ENCODE measurements at places on chromosomes 12 and 14. TPM values are rescaled to one million over a fixed set of nuclear protein-coding genes. Genes with fewer than 3 reads are reported as not detected.

The OR6C4 gene
- not detected for polyA plus RNA-seq

DNA sequence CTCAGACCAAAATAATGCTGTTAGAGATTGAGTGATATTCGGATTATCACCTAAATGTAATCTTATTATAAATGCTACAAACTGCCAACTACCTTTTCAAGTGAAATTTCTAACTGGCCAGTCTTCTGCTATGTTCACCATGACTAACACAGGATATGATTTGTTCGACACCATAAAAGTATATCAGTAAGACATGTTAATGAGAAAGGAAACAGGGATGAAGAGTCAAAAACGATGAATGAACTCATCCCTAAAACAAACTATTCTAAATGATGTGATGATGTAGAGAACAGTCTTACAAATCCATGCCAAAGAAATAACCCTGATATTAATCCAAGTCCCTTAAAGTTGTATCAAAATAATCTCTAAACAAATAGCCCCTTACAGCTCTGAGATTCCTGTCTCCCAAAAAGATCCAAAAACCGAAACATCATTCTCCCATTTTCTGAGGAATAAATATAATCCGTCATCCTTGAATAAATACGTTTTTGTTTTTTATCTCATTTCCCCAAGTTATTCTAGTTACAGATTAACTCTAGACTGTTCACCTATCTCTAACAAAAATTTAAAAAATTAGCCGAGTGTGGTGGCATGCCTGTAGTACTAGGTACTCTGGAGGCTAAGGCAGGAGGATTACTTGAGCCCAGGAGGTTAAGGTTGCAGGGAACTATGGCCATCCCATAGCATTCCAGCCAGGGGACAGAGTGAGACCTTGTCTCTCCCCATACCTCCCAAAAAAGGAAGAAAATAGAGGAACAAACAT lies 9.1 kb downstream of the SCAF11 start:
- no peak for DNase-seq

DNA sequence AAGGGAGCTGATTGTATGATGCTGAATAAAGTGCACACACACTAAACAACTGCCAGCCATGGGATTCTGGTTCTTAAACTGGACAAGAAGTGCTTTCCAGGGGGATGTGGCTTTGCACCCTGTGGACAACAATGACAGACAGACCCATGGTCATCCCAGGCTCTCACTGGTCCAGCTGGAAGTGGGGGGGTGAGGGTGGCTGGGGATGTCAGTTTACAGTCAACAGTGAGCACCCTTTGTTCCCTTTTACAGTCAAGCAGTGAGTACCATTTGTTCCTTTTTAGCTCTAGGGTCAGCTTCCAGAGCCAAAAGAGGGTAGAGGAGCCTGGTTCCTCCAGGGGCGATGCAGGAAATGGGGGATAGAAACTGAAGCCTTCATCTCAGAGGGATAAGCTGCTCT lies 100.7 kb downstream of the SMOC1 start:
- DNase-seq: no peak

GRCh38 chr12:129152351-129153104 lies 299.2 kb downstream of the GLT1D1 start:
- no peak for DNase-seq

DNA sequence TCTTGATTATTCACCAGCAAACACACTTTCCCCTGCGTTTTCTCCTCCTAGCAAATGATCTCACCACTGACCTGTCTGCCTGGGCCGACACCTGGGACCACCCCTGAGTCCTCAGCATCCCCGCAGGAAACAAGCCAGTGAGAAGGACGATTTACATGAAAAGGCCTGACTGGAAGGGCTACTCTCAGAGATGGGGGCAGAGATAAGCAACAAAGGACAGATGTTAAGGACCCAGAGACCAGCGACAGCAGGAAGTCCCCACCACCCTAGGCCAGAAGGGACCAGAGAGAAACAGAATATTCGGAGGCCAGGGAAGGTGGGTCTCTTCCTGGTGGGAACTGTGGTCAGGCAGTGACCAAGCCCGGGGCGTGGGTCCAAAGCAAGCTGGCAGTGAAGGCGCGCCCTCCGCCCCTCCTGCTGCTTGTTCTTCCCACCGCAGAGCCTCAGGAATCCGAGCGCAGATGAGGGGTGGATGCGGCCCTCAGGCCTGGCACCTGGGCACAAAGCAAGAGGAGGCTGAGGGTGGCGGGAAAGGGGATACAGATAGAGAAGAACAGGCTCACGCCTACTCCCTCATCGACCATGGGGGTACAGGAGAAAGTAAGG lies 55.8 kb downstream of the STX2 start:
- no peak for DNase-seq

DNA sequence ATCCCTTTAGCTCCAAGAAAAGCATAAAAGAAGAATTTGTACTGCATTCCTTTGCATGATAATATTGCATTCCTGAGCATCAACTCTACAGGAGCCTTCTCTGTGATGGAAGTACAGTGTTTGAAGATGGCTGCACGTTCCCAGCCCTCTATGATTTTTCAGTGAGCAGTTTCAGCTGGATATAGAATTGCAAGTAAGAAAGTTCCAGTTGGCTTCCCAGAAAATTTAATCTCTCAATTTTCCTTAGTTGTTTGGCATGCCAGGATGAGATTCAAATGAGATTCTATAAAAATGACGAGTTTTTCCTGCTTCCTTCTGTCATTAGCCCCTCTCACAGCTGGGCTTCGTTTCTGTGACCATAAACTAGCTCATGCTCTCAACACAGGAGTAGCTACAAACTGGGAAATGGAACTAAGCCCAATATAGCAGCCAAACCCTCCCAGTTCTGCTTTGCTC lies 109.9 kb downstream of the TTC8 start:
- peak; percentile 38 for DNase-seq

DNA sequence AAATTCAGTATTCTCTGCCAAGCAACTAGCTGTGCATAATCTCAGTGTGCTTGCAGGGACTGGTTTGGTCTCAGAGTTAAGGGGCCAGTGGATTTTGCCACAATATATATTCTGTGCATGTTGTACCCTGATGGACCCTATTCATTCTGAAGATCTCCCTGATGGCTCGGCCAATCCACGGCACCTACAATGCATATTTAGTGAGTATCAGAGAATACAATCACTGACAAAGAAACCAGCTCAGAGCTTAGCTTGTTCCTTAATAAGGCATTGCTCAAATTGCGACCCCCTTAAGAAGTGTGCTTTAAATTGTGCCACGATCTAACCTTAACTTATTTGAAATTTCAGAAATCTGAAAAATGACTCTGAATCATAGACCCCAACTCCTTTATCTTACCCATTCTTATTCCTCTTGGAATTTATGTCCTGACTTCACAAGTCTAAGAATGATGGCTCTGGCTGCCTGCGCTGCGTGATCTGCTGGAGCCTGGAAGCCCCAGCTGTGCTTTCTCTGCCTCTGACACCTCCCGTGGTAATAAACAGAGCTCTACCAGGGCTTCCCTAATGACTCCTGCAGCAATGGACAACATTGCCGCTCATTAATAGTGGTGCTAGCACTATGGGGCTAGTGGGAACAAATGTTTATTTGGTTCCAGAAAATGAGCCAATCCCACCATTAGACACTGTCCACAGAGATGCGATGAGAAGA lies 9.0 kb upstream of the DCAF4 start:
- DNase-seq: no peak

DNA sequence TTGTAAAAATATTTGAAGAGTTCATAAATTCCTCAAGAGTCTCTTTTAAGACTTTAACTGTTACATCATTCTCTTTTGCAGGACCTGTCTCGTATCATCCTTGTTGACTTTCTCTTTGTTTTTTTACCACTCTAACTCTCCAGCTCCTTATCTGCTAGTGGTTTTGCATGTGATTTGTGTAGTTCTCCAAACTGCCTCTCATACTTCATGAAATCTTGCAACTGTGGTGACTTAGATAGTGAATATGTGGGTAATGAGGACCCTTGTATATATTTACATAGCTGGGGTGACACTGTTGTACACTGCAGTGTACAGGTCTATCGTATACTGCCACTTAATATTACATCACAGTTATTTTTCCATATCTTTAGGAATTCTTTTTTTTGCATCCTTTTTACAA lies 40.2 kb upstream of the EMP1 start:
- DNase-seq: no peak

DNA sequence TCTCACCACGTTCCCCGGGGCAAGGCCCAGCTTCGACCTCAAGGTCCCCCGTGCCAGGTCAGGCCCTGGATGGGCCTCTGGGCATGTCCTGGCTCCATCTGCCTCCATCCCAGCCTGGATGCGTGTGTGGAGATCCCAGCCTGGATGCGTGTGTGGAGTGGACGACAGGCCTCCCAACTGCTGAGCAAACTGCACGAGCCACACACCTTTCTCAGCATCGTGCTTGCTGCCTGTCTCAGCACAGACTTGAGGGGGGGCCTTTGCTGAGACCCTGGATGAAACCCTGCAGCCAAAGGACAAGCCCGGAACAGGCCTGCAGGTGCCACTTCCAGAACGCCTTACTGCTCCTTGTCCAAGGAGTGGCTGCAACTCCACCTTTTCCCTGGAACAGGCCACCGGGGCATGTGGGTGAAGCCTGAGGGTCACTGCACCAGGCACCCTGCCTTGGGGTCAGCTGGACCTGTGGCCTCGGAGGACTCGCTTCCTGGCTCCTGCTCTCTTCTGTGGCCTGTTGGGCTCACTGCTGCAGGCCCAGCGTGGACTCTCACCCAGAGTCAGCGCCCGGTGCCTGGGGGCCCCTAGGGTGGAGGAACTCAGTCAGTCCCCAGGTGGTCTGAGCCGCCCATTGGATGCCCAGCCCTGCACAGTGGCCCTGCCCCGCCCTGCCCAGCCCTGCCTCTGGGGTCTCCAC lies 176.0 kb downstream of the KIF26A start:
- no peak for DNase-seq

GRCh38 chr12:59372956-59373355 lies 222.9 kb upstream of the SLC16A7 start:
- DNase-seq: no peak

GRCh38 chr12:58540480-58541299 lies 379.6 kb downstream of the LRIG3 start:
- DNase-seq: peak; percentile 79

DNA sequence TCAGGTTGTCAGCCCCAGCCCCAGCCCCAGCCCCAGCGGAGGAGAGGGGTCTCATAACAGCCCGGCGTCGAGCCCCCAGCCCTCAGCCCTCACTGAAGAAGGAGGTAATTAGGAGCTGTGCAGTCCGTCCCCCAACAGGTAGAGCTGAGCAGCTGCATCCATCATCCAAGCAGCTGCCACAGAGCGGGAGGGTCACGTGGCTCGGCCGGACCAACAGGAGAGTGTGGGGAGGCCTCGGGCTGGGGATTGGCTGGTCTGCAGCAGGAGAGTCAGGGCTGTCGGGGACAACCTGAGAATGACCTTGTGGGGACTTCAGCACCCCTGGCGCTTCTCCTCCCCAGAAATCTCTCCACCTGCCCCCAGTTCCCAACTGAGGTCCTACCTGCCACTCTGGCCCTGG lies 29.6 kb downstream of the SMUG1 start:
- no peak for DNase-seq

- no peak for DNase-seq
These were observed 129.8 kb upstream of the KRR1 start for GRCh38 chr12:75641031-75641780.

DNA sequence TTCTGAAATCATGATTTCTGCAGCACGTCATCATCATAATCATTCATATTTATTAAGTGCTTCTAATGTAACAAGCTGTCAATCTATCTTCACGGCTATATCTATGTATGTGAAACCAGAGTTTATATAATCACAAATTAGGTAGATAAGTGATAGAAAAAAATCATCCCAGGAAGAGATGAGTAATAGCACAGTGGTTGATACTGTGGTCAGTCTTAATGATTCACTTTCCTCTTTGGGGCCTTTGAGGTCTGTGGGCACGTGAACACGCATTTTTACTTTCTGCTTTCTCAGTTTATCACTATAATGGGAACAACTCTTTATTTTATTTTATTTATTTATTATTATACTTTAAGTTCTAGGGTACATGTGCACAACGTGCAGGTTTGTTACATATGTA lies 265.9 kb upstream of the NOVA1 start:
- DNase-seq: no peak

DNA sequence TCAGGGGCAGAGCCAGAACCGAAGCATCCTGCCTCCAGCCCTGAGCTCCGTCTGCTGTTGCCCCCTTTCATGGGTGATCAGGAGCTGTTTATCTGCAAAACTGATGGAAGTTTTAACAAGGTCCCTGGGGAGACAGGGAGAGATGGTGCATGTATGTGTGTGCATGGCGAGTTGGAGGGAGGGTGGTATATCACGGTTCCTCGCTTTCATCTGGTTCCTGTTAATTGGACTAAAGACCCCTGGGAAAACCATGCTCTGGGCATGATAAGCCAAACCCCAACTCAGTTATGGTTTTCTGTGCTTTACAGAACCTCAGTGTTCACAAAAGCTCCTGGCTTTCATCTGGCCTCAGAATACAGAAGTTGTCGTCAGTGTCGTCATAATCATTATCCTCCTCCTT lies 133.6 kb downstream of the KSR2 start:
- DNase-seq: no peak

DNA sequence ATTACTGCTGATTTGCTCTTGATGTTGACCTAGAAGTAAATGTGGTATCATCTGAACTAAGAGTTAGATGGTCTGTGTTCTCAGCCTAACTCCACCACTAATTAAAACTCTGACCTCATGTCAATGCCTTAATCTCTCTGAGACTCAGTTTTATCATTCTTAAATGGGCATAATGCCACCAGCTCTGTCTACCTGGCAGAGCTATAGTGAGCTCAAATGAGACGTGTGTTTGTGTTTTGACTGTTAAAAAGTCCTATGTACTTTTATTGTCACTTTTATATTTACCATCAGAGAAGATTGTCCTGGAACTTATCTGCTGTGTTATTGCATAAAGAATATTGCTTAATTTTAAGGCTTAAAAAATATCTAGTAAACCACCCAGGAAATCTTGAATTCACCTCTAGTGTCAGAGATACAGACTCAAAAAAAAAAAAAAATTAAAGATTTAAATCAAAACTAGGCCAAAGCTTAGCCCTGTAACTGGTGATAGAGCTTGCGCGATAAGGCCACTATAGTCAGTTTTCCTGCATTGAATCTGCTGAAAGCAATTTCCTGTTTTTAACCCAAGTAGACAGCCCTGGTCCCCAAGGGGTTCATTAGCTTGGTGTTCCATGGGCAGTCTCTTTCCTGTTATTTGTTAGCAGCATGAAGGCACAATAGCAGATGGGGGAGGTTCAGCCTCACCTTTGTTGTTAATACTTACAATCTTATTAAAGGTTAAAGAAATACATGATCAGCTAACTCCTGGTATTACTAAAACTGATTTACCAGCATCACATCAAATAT lies 261.8 kb downstream of the ATP23 start:
- DNase-seq: no peak
